Activated naive CD8-positive, alpha-beta T cell treated with anti-CD3 and anti-CD28 coated beads for 36 hours (primary cell): ENCODE measurements at places on chromosomes 7 and 10.

DNA sequence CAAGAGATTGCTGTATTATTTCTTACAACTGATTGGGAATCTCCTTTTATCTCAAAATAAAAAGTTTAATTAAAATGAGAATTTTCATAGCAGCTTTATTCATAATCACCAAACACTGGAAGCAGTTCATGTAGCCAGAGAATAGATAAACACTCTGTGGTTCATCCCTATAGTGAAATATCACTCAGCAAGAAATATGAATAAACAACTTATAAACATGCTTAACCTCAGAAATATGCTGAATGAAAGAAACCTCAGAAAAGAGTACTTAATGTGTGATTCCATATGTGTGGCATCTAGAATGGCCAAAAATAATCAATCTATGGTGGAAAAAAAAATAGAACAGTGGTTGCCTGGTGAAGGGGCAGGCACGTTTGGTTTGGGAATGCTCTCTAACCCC, 33.3 kb downstream of the MYO1G start:
- no peak for DNase-seq

DNA sequence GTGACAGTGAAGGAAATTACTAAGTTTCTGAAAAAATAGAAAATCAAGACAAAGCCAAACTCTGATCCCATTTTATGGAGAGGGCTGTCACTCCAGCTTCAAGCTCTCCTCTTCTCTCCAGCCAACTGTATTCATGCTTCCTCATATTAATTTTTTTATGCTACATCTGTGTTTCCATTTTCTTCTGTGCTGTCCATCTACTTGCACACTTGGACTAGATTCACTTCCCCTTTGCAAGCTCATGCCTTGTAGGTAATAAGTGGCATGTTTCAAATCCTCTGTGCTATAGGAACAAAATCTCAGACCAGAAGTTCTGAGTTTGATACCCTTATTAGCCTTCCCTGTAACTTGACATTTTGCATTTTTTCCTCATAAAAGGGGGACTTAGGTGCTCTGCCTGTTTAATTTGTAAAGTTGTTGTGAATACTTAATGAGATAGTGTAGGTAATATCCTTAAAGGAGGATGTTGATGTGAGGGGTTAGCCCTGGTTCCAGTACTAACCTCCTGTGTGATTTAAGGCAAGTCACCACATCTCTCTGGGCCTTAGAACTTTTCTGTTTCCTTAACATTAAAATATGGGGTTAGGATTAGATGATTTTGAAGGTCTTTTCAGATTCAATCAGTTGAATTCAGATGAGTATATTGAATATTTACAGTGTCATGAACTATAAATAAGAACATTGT, 358.8 kb downstream of the BBS9 start:
- no peak for DNase-seq

DNA sequence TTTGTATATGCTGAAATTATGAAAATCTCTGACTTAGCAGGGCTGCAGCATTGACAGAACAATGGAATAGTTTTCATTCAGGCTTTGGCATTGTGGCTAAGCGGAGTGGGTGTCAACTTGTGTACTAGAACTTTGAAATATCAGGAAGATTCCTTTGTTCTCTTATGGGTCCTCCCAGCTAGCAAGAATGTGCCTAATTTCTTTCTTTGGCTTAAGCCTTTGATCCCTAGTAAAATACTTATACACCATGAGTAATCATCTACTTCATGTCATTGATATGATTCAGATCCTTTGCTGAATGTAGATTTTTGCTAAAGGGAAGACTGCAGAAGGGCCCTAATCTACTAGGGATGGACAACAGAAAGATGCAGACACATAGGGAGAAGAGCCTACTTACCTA, 6.2 kb downstream of the AVL9 start:
- DNase-seq, result no peak

- no peak for DNase-seq
Measured at GRCh38 chr10:79413196-79413595, 32.2 kb downstream of the ZCCHC24 start.

- no peak for DNase-seq
Measured at GRCh38 chr7:7178906-7179305, 3.4 kb upstream of the C1GALT1 start.

- DNase-seq, result no peak
Measured at GRCh38 chr10:105161149-105161548, 520.1 kb downstream of the SORCS3 start.

DNA sequence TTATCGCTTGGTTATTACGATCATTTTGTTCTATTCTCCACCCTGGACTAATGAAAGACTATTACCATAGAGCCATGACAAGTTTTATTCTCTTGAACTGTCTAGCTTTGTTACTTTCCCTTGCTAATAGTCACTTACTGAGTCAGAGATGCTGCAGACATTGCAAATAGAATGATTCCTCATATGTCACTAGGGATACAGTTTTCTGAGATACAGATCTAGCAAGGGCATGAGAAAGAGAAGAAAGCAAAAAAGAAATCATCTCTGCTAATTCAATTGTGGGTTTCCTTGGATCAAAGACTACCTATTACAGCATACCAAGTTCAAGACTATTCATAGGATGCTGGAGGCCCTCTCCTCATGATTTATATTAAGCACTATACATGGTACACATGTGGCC, 204.3 kb downstream of the MBL2 start:
- no peak for DNase-seq

DNA sequence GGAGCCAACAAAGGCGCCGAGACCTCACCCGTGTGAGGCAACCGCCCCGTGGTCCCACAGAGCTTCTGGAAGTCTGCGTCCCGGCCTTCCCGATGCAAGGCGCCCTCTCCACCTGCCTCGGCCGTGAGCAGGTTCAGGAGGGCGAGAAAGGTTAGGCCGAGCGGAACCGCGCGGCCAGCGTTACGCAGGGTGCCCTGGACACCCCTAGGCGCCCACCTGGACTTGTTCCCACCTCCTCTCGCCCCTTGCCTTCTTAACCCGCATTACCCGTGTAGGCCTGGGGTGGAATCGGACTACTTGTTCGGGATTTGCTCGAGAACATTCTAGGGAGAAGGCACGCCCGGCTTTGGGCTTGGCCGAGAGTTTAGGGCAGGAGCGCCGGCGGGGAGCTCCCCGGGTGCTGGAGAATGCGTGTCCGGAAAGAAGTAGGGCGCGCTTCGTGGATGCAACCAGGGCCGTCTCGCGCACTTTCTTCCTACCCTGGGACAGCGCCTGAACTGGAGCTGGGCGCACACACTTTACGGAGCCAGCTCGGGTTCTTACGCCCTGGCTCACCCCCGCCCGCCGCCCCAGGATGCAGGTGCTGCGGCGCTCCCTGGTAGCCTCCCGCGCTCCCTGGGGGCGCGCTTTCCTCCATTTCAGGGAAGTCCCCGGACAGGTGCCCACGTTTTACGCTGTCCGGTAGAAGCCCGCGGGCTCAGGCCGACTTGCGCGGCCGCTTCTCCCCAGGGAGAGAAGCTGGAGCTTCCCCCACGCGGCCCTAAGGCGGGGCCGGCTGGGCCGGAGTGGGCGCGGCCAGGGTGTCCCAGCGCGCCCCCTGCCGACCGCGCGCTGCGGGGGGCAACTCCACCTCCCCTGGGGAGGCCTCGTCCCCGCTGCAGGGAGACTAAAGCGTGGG, 74.5 kb downstream of the INSIG1 start:
- peak; percentile 39 for DNase-seq

GRCh38 chr7:136677471-136678365, 190.7 kb upstream of the CHRM2 start:
- no peak for DNase-seq

GRCh38 chr10:31720546-31720945, 208.1 kb downstream of the ARHGAP12 start:
- no peak for DNase-seq

- DNase-seq, result no peak
Measured at GRCh38 chr10:102517553-102517952, 13.8 kb downstream of the SUFU start.

DNA sequence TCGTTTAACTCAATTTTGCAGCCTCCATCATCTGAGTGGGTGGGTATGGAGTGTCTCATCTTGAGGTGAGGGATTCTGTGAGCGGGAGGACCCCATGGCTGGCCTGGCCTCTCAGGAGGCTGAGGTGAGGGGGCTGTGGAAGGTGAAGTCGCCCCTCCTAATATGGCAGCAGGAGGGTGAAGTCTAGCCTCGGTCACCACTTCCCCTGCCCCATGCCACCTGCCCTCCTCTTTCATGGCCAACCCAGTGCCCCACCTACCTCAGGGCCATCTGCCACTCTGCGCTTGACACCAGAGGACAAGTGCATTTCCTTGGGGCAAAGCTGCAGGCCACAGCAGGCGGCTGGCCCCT, 8.7 kb downstream of the RASGEF1A start:
- DNase-seq, result no peak

GRCh38 chr10:91983416-91983815, 59.8 kb downstream of the BTAF1 start:
- DNase-seq, result no peak

- DNase-seq, result no peak
Measured at GRCh38 chr10:125560947-125561346, 122.0 kb downstream of the TEX36 start.

GRCh38 chr7:10770176-10770575, 203.5 kb upstream of the PHF14 start:
- DNase-seq, result no peak

- no peak for DNase-seq
Measured at GRCh38 chr7:110604885-110605284, 486.0 kb upstream of the LRRN3 start.

DNA sequence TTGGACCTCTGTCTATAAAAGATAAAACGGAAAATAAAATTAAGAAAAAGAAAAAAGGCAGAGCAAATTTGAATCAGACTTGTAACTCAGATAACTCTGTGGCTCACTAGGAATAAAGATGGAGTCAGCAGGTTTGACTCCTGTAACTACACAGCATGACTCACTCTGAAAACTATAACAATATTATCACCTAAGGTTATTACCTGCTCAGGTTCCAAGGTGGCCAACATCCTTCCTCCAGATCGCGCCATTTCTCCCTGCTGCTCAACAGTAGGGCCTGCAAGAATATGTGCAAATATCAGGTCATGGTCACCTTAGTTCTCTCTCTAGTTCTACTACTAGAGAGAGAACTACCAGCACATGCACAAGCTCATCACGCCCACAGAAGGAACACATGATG, 30.0 kb downstream of the ALDH18A1 start:
- no peak for DNase-seq

DNA sequence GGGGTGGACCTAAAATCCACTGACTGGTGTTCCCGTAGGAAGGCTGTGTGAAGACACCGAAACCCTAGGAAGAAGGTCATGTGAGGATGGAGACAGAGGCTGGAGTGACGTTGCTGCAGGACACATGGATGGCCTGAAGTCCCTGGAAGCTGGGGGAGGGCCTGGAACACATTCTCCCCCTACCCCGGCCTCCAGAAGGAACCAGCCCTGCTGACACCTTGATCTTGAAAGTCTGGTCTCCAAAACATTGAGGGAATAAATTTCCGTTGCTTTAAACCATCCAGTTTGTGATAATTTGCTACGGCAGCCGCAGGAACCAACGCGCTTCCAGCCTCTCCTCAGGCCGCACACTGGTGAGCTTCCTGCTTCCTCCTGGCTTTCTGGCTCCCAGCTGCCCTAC, 288.2 kb downstream of the GLRX3 start:
- no peak for DNase-seq

DNA sequence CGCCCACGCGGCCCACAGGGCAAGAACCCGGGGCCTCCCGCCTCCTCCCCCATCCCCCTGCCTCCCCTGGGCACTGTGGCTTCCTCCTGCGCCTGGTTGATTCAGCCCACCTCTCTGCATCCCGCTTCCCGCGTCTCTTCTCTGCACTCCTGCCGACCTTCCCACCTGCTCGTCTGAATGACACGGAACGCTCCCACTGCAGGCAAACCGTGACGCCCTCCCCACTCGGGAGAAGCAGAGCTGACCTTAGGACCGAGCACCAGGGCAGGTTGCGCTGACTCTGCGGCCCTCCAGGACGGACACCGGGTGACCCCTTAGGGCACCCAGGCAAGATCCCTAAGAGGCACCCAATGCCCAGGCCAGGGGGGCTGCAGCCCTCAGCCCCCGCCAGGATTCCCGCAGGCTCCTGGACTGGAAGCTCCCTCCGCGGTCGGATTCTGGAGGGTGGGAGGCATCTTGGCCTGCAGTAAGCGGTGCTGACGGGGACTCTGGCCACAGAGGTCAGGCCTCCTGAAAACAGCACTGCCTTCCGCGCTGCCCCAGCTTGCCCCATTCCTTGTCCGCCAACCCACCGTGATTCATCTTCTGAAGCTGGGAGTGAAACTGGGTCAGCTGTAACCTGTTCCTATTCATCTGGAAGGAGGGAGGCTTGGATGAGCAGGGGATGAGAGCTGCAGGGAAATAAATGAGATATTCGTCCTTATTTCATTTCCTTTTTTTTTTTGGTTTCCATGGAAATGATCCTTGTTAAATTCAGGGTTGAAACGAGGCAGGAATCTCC, 990 bp downstream of the CALML3 start:
- DNase-seq, result no peak

GRCh38 chr7:88299126-88299525, 7.6 kb downstream of the STEAP4 start:
- DNase-seq, result no peak

DNA sequence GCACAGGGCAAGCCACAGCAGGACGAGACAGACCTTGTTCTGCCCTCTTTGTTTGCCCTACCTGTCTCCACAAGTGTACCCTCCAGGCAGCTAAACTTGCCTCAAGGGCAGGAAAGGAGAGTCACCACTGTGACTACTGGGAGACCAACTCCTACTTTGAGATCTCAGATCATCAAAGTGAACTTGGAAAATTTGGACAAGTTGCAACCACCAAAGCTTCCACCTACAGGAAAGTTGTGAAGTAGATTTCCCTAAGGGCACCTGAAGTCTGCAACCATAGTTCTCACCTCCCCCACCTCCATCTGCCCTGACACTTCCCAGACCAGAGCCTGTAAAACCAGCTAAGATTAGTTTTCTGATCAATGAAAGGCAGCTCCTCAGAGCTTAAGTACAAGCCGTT, 2.5 kb upstream of the WDR91 start:
- no peak for DNase-seq

DNA sequence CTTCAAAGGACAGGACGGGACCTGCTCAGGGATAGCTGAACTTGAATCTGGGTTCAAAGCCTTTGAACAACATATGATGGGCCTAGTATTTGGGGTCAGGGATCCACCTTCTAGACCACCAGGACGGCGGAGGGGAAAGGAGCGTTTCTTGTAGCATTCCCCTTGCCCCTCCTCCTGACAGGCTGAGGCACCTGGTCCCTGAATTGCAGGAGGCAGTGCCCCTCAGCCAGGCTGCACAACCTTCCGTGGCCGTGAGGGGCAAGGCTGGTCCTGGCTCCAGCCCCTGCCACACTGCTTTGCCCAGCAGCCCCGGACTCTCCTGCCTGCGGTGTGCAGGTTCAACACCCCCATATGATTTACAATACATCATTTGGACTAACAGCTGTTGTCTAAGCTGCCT, 58.1 kb downstream of the INSIG1 start:
- DNase-seq, result no peak

DNA sequence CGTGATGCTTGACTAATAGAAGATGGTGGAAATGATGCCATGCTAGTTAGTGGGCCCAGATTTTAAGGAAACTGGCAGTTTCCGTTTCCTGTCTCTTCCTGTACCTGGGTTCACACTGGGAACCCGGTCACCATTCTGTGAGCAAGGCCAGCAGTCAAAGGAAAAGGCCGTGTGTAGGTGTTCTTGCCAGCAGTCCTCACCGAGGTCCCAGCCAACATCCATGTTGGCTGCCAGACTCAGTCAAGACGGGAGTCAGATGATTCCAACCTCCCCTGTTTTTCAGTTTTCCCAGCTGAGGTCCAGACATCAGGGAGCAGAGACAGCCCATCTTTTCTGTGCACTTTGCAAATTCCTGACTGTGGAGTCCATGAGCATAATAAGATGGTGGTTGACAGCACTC, 15.2 kb upstream of the PILRB start:
- no peak for DNase-seq

- DNase-seq, result no peak
Measured at GRCh38 chr10:10714327-10714726, 303.3 kb upstream of the CELF2 start.
